ENCODE measurements at places on chromosomes 5 and 9.

- no peak for ATAC-seq
Measured at GRCh38 chr5:107639990-107640389, 30.7 kb downstream of the EFNA5 start.

DNA sequence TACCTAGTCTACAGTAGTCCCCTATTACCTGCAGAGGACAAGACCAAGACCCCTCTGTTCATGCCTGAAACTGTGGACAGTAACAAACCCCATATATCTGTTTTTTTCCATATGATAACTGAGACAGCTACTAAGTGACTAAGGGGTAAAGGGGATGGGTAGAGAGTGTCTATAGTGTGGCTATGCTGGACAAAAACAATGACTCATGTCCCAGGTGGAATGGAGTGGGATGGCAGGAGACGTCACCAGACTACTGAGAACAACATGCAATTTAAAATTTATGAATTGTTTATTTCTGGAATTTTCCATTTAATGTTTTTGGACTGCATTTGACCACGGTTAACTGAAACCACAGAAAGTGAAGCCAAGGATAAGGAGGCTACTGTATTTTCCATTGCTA, 171.8 kb downstream of the AGTPBP1 start:
- no peak for ATAC-seq

DNA sequence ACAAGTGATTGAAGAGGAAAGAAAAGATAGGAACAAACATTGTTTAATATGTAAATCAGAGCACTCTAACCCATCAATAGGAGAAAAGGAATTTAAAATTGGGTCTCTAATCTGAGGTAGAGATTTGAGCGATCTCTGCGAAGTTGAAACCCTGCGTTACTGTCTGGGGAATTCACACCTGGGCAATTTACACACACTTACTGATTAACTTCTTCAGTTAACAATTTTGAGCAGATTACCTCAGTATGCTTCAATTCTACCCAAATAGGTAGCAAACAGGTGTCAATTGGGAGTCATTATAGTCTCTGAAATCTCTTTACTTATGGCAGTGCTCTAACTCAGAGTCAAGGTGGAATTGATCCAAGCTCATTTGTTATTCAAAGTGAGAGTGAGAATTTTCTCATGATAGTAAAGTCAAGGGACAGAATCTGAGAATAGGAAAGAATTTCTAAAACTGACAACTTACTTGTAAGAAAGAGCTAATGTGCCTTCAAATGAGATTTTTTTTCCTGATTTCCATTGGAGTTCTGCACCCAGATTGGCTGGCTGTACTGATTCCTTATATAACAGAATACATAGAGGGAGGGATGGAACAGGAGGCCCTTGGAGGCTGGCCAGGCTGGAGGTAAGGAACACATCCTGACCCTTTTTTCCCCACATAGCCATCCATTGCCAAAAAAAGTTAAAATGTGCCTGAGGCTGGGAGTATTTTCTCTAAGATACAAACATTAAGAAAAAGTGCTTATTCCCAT, 27.1 kb upstream of the IFNA14 start:
- no peak for ATAC-seq

DNA sequence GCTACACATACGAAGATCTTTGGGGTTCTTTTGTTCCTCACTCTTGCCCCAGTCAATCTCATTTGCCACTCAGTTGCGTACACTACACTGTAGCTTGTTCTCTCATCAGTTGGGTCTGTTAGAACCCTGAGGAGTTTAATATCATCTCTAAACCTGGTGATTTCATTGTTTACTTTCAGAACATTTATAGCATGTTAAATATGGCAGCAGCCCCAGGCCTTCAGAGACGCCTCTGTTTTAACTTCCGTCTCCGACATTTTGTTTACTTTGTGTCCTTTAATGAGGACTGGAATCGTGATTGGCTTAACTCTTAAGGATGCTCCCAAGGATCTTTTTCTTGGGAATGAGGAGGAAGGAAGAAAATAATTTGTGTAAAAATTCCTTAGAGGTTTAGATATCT, 510.1 kb downstream of the NR2F1-AS1 start:
- ATAC-seq: no peak

GRCh38 chr9:83355729-83356151, 182.5 kb downstream of the FRMD3 start:
- ATAC-seq: no peak

- ATAC-seq: no peak
Measured at GRCh38 chr5:172554562-172554961, 86.5 kb upstream of the NEURL1B start.

DNA sequence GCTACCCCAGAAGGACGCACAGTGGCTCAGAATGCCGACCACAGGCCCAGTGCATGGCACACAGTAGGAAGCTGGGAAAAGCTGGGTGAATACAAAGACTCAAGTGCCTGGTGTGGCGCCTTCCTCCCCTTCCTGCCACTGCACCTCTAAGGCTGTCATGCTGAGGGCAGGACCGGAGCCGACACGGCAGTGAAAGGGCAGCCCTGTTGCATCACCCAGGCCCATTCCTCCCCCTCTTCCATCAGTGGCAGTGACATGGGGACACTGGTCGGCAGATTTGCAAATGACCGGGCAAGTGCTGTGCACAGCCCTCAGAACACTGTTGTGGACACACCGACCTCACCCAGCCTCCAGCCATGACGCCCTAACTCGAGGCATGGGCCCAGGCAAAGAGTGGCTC, 84.0 kb downstream of the STK10 start:
- ATAC-seq: no peak

GRCh38 chr5:109982966-109983534, 293.3 kb downstream of the MAN2A1 start:
- ATAC-seq: no peak

DNA sequence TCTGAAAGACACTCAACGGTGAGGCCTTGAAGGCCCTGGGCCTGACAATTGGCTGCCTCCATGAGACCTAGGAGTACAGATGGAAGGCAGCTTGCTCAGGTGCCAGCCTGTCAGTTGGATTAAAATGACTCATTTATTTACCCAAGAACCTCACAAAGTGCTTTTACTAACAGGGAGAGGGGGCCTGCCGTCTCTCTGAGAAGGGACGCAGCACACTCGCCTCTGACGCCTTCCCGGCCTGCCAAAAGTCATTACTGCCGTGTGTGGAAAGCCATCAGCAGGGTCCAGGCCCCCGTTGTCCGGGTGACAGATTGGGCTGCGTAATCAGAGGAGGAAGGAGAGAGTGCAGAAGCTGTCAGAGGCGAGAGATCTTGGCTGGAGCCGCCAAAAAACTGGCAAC, 32.4 kb downstream of the DDX31 start:
- no peak for ATAC-seq

- ATAC-seq: peak; percentile 25
Measured at GRCh38 chr9:8857068-8857925, 1057.7 kb upstream of the DMAC1 start.

- ATAC-seq: no peak
Measured at GRCh38 chr9:26413611-26414010, 479.0 kb downstream of the CAAP1 start.

DNA sequence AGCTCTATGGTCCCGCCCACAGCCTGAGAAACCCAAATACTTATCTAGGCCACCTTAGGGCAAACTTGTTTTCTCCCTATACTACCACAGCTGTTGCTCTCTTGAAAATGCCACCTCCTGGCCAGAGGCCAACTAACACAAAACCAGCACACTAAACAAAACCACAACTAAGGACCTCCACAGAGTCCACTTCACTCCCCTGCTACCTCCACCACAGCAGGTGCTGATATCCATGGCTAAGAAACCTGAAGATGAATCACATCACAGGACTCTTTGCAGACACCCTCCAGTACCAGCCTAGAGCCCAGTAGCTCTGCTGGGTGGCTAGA, 108.4 kb downstream of the ALDH1A1 start:
- no peak for ATAC-seq

Data from esophagus mucosa (tissue), 1 donor.